K562 (cell line): ENCODE measurements at places on chromosomes 12 and 14.

DNA sequence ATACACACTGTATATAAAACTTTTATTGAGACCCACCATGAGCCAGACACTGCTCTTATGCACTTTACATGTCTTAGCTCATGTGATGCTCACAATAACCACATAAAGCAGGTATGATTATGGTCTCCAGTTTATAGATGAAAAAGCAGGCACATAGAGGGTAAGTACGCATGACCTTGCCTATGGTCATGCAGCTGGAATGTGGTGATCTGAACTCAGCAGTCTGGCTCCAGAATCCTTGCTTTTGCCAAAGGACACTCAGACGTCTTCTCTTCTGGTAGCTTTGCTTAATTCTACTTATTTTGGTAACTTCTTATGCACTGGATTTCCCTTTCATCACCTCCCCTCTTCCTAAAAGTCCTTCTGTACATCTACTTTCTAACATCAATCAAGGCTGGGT is 103.3 kb upstream of the CRY1 start:
- no peaks in the 10 kb centered on the region for H3K36me3 ChIP-seq
- H3K4me1 ChIP-seq: no peaks in the 10 kb centered on the region
- H3K4me3 ChIP-seq: no peak overlapping the region
- no peak for DNase-seq

GRCh38 chr14:76583805-76584204 is 177.5 kb upstream of the VASH1 start:
- no peak for DNase-seq
- H3K4me1 ChIP-seq: no peaks in the 10 kb centered on the region
- no peak overlapping the region for H3K27ac ChIP-seq
- no peaks in the 10 kb centered on the region for H3K36me3 ChIP-seq

- DNase-seq: no peak
- no peaks in the 10 kb centered on the region for H3K27me3 ChIP-seq
- H3K4me3 ChIP-seq: no peak overlapping the region
- H3K4me1 ChIP-seq: no peaks in the 10 kb centered on the region
These were observed 32.5 kb downstream of the MPHOSPH9 start for GRCh38 chr12:123200414-123200813.

GRCh38 chr12:113991224-113992044 is 25.3 kb upstream of the RBM19 start:
- H3K4me1 ChIP-seq: no peaks in the 10 kb centered on the region
- H3K27ac ChIP-seq: no peak overlapping the region
- H3K27me3 ChIP-seq: no peaks in the 10 kb centered on the region
- H3K36me3 ChIP-seq: no peaks in the 10 kb centered on the region
- no peak for DNase-seq
- H3K4me3 ChIP-seq: no peak overlapping the region

DNA sequence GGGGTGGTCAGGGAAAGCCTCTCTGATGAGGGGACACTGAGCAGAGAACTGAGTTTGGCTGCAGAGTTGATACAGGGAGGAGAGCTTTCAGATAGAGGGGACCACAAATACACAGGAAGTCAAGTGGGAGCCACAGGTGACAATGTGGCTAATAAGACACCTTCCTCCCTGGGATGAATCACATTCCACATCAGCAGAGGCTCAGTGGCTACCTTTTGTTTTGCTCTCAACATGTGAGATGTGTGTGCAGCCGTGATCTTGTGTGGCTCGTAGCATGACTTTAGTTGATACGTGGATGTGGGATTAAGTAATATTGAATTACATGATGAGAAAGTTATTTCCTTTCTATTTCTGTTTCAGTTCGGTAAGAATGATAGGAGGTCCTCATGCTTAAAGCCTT is 7.5 kb downstream of the CRADD start:
- peaks cover 40% of the 10 kb centered on the region for H3K4me1 ChIP-seq
- no peak overlapping the region for H3K27ac ChIP-seq
- no peak for DNase-seq
- H3K4me3 ChIP-seq: no peak overlapping the region

DNA sequence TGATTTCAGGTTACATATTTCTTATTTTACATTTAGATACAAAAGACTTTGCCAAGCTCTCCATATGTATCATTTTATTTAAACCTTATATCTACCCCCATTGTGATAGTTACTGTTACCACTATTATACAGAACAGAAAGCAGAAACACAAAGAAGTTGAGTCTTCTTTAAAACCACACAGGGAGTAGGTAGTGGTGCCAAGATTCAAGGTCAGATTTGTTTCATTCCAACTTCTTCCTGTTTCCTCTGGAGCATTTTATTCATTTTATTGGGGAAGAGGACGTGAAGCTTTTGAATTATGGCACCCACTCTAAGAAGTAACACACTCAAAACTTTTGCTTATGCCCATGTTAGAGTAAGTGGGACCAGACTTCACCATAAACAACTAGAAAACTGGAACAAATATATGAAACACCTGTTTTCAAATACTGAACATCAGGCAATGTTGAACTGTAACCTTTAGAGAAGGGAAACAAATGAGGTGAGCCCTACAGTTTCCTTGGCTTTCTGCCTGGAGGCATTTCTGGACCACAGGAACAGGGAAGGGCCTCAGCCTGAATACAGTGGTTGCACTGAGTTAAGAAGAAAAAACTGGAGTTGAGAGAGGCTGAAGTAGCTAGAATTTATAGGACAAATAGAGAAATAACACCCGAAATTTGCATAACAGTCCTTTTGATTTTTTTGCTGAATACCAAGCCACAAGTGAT is 160.4 kb upstream of the SSTR1 start:
- H3K4me3 ChIP-seq: no peak overlapping the region
- no peaks in the 10 kb centered on the region for H3K36me3 ChIP-seq
- no peaks in the 10 kb centered on the region for H3K27me3 ChIP-seq
- DNase-seq: no peak

- H3K4me1 ChIP-seq: peaks cover 12% of the 10 kb centered on the region
- H3K27me3 ChIP-seq: 0 out of 3 replicates have a peak, but pooled peaks cover 2% of the 10 kb centered on the region
- H3K4me3 ChIP-seq: no peak overlapping the region
- no peak overlapping the region for H3K27ac ChIP-seq
- DNase-seq: no peak
These were observed 21.0 kb downstream of the BATF start for GRCh38 chr14:75543253-75543652.

- no peak overlapping the region for H3K27ac ChIP-seq
- no peak overlapping the region for H3K4me3 ChIP-seq
- no peaks in the 10 kb centered on the region for H3K4me1 ChIP-seq
- no peak for DNase-seq
- H3K36me3 ChIP-seq: no peaks in the 10 kb centered on the region
These were observed 602.7 kb upstream of the FOXG1 start for GRCh38 chr14:28163897-28164296.

- no peaks in the 10 kb centered on the region; the same call in 1 of the 2 replicates for H3K4me1 ChIP-seq
- H3K36me3 ChIP-seq: no peaks in the 10 kb centered on the region
- no peaks in the 10 kb centered on the region for H3K27me3 ChIP-seq
- no peak overlapping the region for H3K4me3 ChIP-seq
- DNase-seq: no peak
These were observed 27.1 kb downstream of the DCP1B start for GRCh38 chr12:1977109-1977508.

GRCh38 chr12:1093166-1093751 is 102.2 kb downstream of the ERC1 start:
- no peaks in the 10 kb centered on the region for H3K36me3 ChIP-seq
- no peaks in the 10 kb centered on the region for H3K4me1 ChIP-seq
- no peak overlapping the region for H3K4me3 ChIP-seq
- no peaks in the 10 kb centered on the region for H3K27me3 ChIP-seq
- no peak overlapping the region for H3K27ac ChIP-seq
- peak; percentile 12 for DNase-seq

- no peaks in the 10 kb centered on the region for H3K4me1 ChIP-seq
- H3K27ac ChIP-seq: no peak overlapping the region
- H3K27me3 ChIP-seq: peaks cover 7% of the 10 kb centered on the region; the same call in 1 of the 2 replicates
- DNase-seq: no peak
- H3K4me3 ChIP-seq: no peak overlapping the region
These were observed 49.0 kb downstream of the HELB start for GRCh38 chr12:66351301-66351700.

DNA sequence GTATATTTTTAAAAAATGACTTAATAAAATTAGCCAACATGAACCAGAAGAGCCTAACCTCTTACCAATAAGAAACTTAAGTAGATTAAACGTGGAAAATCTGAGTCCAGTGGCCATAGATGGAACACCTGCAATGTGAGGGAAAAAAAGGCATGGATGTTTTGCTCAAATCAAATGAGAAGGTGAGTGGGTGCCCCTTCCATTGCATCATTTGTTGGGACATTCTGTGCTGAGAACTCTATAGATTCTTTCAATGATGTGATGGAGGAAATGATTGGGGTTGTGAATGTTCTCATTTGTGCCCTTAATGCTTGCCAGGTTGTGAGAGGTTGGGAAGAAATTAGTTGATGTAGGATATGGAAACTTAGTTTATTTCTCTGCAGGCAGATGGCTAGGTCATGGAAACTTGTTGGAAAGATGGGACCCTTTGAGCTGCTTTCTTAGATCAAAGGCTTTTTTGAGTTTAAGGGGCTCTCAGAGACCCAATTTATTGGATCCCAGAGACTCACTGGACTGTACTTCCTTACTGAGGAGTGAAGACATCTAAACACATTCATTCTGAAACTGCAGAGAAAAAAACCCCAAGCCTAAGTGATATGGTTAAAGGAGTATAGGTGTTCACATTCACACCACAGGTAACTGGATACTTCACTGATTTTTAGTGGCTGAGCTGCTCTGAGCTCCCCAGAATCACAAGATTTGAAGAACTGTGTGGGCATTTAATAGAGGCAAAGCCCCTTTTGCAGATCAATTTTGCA is 95.9 kb downstream of the DACT1 start:
- H3K36me3 ChIP-seq: no peaks in the 10 kb centered on the region
- no peak overlapping the region for H3K4me3 ChIP-seq
- no peaks in the 10 kb centered on the region for H3K4me1 ChIP-seq

- DNase-seq: no peak
- H3K36me3 ChIP-seq: no peaks in the 10 kb centered on the region
- H3K4me3 ChIP-seq: no peak overlapping the region
- no peak overlapping the region for H3K27ac ChIP-seq
- H3K27me3 ChIP-seq: no peaks in the 10 kb centered on the region
These were observed 128.7 kb upstream of the C14orf180 start for GRCh38 chr14:104450811-104451401.
